ENCODE measurements at places on chromosomes 11 and 22.

GRCh38 chr11:125433454-125434121 lies 62.5 kb downstream of the FEZ1 start:
- DNase-seq = peak; percentile 19

DNA sequence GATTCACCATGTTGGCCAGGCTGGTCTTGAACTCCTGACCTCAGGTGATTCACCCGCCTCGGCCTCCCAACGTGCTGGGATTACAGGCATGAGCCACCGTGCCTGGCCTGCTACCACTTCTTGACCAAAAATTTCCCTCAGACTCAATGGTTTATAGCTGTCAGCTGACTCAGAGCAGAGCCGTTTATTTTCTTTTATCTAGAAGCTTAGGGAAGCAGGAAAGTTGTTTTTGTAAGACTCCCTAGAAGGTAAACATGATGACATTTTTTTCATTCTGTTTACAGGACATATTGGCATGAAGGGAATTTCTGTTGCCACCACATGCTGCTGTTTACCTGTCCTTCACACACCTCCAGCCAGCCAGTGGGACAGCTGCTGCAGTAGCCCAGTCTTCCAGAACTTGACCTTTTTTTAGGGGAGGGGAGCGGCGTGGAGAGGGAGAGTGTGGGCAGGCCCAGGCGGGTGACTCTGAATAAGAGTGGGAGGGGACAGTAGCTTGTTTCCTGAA lies 56.1 kb upstream of the PTPRJ start:
- DNase-seq = no peak

DNA sequence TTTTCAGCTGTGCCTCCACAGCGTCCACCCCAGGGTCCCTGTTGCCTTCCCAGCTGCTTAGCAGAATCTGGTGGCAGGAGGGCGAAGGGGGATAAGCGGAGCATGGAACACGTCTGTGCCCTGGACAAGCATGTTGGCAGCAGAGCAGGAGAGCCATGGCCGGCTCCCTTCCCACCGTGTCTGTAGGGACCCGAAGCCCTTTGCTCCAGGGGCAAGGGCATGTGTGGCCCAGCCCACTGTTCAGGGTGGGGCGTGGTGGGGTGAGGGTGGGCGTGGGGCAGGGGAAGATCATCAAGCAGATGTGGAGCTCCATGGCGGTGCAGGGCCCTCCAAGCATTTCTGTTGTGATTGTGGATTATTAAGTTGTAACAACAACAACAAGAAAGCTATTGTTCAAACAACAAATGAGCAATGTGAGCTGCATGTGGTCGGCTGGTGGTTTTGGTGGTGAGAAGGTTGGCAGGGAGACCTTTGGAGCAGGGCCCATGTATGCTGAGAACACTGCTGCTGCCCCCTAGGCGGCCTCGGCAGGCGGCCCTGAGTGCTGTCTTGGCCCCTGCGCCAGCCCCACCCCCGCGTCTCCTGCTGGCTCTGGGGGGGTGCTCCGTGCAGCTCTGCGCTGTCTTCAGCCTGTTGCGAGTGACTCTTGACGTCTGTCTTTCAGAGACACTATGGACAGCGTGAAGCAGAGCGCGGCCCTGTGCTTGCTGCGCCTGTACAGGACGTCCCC lies 50.9 kb downstream of the AP2A2 start:
- DNase-seq = no peak

DNA sequence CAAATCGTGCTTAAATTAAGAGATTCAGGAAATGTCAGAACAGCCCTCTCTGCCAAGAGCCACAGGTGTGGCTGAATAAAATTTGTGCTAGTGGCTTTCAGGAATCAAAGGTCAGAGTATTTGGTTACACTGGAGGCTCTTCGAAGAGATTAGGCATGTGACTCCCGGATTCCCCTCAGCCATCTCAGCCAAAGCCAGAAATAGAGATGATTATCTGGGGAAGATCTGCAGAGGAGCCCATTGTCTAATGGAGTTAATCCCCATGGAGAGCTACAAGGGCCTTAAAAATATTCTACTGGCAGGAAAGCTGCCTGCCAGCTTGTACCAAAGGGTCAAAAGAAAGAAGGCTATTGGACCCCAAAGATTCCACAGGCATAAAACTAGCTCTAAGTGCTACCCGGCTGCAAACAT lies 1259.5 kb downstream of the TBC1D22A start:
- no peak for DNase-seq

DNA sequence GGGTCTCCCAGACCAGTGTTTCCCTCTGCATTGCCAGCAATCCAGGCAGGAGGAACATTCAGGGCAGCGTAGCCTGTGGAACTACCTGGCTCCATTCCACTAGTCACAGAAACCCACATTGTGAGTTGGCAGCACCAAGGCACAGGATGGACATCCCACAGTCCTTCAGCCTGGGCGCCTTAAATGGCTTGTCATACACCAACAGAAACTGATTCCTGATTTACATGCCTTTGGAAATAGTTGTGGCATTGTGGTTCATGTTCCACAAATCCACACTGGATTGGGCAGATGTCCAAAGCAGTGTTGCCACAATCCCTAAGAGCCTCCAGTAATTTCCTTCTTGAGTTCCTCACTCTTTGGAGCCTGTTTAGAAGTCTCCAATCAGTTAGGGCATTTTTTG lies 225.6 kb downstream of the BLID start:
- DNase-seq = no peak

DNA sequence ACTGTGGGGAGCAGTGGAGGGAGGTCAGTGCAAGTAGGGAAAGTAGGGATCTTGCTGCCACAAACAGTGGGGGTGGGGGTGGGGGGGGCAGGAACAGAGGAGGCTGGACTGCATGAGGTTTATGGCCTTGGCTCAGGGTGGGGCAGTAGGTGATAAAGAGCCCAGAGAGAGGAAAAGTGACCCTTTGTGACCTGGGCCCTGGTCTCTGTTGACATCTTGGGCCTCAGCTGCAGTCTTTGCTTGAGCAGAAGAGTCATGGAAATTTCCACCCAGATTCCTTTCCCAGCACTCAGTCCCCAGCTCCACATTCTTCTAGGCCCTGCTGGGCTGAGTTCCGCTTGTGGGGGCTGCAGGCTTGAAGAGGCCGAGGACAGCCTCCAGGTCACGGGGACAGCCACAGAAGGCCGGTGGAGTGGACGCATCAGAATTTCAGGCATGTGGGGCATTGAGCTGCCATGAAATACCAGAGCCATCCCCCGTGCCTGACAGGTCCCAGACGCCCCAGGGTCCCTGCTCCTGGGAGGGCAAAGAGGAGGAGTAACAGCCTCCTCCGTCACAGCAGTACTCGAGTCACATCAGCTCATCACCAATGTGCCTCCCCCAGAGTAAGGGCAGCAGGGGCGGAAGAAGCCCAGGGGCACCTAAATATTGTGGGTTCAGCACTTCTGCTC lies 9.7 kb upstream of the MALAT1 start:
- DNase-seq = no peak

DNA sequence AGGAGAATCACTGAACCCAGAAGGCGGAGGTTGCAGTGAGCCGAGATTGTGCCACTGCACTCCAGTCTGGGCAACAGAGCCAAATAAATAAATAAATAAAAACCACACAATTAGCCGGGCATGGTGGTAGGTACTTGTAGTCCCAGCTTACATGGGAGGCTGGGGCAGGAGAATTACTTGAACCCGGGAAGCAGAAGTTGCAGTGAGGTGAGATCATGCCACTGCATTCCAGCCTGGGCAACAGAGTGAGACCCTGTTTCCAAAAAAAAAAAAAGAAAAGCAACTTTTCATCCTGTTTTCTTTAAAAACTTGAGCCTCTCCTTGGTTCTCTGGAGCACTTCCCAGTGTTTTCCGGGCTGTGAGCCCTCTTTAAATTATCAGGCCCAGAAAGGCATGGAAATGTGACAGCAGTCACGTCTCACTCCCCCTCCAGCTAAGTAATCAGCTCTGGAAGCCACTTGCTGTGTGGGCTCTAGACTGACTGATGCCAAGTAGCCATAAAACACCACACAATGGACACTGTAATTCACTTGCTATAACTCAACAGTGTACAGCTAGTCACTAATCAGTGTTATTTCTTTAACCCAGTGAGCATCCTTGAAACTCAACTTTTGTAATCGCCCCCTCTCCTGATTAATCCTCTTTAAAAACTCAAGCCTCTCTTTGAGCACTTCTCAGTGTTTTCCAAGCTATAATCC lies 13.0 kb upstream of the MCHR1 start:
- peak; percentile 32 for DNase-seq

DNA sequence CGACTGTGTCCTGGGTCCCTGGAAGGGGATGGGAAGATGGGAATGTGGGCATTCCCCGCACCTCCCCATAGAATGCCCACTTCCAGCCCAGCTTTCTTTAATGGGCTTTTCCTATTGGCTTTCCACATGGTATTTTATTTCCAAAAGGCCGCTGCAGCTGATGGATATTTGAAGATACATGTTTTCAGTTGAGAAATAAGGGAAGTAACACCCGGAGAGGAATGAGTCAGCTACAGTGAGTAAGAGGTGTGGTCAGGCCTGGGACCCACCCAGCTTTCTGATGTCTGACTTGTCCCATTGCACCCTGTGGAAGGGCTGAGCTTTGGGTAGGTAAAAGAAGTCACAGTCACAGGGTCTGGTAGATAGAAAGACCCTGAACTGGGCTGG lies 476.9 kb downstream of the MIAT start:
- no peak for DNase-seq
